ENCODE measurements at places on chromosomes 7 and 10.
A peak's percentile ranks its signal among the peaks of the same experiment; 100 is the strongest.

DNA sequence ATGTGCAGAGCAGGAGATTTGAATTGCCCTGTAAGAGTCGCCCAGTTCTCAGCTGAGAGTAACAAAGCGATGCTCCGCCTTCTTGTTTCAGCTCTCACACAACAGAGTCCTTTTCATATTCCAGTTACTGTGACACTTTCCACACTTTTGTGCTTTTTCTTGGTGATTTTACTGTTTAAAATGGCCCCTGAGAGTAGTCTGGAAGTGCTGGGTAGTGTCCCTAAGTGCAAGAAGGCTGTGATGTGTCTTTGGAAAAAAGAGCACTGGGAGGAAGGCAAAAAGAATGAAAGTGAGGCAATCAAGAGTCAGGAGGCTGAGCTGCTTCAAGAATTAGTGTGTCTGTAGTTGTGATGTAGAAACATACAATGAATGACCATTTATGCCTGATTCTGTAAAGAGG lies 201.2 kb upstream of the SEMA3E start:
- DNase-seq, result no peak
- H3K27me3 ChIP-seq, result no peaks in the 10 kb centered on the region
- no peaks in the 10 kb centered on the region for H3K4me1 ChIP-seq
- no peaks in the 10 kb centered on the region for H3K36me3 ChIP-seq

- H3K4me3 ChIP-seq, result no peak overlapping the region
- no peaks in the 10 kb centered on the region for H3K36me3 ChIP-seq
- H3K27me3 ChIP-seq, result no peaks in the 10 kb centered on the region
- DNase-seq, result no peak
- no peaks in the 10 kb centered on the region for H3K4me1 ChIP-seq
- no peak overlapping the region for H3K27ac ChIP-seq
Measured at GRCh38 chr7:105580022-105580740, 1.1 kb downstream of the EFCAB10 start.

GRCh38 chr10:91198781-91199180 lies 21.7 kb upstream of the PCGF5 start:
- no peak overlapping the region for H3K4me3 ChIP-seq
- no peaks in the 10 kb centered on the region for H3K36me3 ChIP-seq
- no peaks in the 10 kb centered on the region for H3K27me3 ChIP-seq
- peak overlapping the region; percentile 33 for H3K27ac ChIP-seq

- H3K27me3 ChIP-seq, result no peaks in the 10 kb centered on the region
- no peak overlapping the region for H3K27ac ChIP-seq
- no peak overlapping the region for H3K4me3 ChIP-seq
- H3K4me1 ChIP-seq, result no peaks in the 10 kb centered on the region
Measured at GRCh38 chr10:124142960-124143359, 49.6 kb upstream of the CHST15 start.

- H3K4me1 ChIP-seq, result no peaks in the 10 kb centered on the region
- H3K36me3 ChIP-seq, result no peaks in the 10 kb centered on the region
- H3K4me3 ChIP-seq, result no peak overlapping the region
- no peak for DNase-seq
Measured at GRCh38 chr7:34973400-34973760, 63.9 kb downstream of the DPY19L1 start.

DNA sequence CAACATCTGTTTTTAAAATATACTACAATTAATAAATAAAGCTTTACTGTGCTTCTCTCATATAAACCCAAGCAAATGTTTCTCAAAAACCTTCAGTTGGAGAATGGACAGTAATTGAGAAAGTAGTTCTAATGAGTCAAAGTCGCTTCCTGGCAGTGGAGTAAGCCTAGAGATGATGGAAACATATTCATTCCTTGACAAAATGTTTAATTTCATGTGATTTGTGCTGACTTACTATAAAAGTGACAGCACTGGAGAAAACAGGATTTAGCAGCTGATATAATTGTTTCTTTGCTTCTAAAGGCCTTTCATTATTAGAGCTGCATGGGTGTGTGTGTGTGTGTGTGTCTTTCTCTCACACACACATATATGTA lies 9.0 kb downstream of the ELMO1 start:
- no peak overlapping the region for H3K4me3 ChIP-seq
- peaks cover 9% of the 10 kb centered on the region for H3K4me1 ChIP-seq
- no peaks in the 10 kb centered on the region for H3K27me3 ChIP-seq
- no peak for DNase-seq
- H3K36me3 ChIP-seq, result no peaks in the 10 kb centered on the region

DNA sequence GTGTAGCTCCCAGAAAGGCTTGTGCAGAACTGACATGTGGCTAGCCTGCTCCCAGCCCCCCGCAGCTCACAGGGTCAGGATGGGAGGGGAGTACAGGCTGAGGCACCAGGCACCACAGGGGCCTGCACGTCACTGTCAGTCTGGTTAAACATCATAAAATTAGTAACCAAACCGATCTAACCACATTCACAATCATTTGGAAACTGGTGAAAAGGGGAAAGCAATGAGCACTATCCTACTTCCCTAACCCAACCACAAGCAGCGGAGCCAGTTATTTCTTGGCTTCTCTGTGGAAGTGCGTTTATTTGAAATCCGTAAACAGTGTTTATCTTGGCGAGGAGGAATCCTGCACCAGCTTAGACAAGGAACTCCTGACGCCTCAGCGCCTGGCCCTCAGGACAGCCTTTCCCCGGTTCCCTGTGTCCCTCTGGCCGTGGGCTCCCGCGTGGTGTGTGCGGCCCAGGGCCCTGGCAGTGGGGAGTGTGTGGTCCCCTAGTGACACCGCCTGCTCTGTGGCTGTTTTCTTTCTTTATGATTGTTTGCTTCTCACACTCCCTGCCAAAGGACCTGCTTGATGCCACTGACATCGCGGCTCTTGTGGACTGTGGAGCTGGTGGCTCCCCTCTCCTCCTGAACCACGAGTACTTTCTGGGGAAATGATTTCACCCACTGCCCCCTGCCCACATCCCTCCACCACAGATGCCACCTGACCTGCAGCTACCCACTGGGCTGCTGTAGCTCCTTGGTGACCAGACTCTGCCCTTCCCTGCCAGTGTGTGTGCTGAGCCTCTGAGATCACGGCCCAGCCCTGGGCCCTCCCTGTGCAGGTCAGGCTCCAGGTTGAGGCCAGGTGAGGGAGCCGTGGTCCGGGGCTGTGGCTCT lies 38.0 kb downstream of the INPP5A start:
- DNase-seq, result peak; percentile 60
- no peaks in the 10 kb centered on the region for H3K27me3 ChIP-seq
- H3K4me1 ChIP-seq, result peaks cover 39% of the 10 kb centered on the region
- H3K4me3 ChIP-seq, result no peak overlapping the region
- no peaks in the 10 kb centered on the region for H3K36me3 ChIP-seq
- H3K27ac ChIP-seq, result peak overlapping the region; percentile 70

GRCh38 chr10:24393201-24393600 lies 184.3 kb downstream of the KIAA1217 start:
- H3K36me3 ChIP-seq, result no peaks in the 10 kb centered on the region
- H3K4me3 ChIP-seq, result no peak overlapping the region
- DNase-seq, result peak; percentile 73
- peaks cover 10% of the 10 kb centered on the region for H3K4me1 ChIP-seq

GRCh38 chr7:135971366-135971725 lies 5.8 kb downstream of the MTPN start:
- peaks cover 12% of the 10 kb centered on the region for H3K4me1 ChIP-seq
- H3K4me3 ChIP-seq, result no peak overlapping the region
- H3K27ac ChIP-seq, result no peak overlapping the region
- DNase-seq, result no peak
- H3K27me3 ChIP-seq, result no peaks in the 10 kb centered on the region

DNA sequence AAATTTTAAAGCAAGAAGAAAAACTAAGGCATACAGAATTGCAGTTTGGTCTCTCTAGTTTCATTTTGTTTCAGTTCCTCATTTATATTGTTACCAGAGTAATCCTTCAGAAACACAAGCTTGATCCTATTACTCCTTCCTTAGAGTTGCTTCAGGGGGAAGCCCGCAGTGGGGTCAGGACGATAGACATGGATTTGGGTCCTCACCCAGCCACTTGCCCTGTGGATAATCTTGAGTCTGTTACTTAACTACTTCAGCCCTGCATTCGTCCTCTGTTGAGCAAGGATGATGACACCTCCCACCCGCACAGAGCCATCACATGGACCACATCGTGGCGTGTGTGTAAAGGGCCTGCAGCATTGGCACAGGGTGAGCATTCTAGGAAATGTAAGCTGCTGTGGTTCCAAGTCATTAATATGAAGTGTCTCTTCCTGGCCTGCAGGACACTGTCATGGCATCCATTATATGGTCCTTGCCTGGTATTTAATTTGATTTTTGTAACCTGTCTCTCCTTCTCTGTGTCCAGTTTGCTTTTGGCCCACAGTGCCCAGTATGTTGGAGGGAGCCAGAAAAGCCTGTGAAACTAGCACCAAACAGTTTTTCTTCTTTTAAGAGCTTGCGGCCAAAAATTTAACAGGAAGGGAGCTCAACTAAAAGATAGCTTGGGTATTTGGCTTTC lies 111.2 kb downstream of the EEPD1 start:
- H3K4me1 ChIP-seq, result peaks cover 29% of the 10 kb centered on the region
- H3K27ac ChIP-seq, result peak overlapping the region; percentile 64
- no peaks in the 10 kb centered on the region for H3K27me3 ChIP-seq
- DNase-seq, result no peak

DNA sequence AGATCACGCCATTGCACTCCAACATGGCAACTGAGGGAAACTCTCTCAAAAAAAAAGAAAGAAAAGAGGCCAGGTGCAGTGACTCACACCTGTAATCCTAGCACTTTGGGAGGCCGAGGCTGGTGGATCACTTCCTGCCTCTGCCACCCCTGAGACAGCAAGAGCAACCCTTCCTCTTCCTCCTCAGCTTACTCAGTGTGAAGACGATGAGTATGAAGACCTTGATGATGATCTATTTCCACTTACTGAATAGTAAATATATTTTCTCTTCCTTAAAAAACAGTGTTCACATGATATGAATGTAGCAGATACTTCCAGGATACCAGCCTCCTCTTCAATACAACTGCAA lies 2.1 kb upstream of the ZKSCAN1 start:
- no peak overlapping the region for H3K4me3 ChIP-seq
- peaks cover 11% of the 10 kb centered on the region for H3K4me1 ChIP-seq
- H3K36me3 ChIP-seq, result no peaks in the 10 kb centered on the region
- no peak for DNase-seq
- H3K27me3 ChIP-seq, result no peaks in the 10 kb centered on the region
- no peak overlapping the region for H3K27ac ChIP-seq

- no peaks in the 10 kb centered on the region for H3K36me3 ChIP-seq
- no peaks in the 10 kb centered on the region for H3K27me3 ChIP-seq
- no peak overlapping the region for H3K27ac ChIP-seq
- no peak for DNase-seq
- no peaks in the 10 kb centered on the region for H3K4me1 ChIP-seq
Measured at GRCh38 chr10:118175148-118175547, 128.4 kb upstream of the RAB11FIP2 start.

DNA sequence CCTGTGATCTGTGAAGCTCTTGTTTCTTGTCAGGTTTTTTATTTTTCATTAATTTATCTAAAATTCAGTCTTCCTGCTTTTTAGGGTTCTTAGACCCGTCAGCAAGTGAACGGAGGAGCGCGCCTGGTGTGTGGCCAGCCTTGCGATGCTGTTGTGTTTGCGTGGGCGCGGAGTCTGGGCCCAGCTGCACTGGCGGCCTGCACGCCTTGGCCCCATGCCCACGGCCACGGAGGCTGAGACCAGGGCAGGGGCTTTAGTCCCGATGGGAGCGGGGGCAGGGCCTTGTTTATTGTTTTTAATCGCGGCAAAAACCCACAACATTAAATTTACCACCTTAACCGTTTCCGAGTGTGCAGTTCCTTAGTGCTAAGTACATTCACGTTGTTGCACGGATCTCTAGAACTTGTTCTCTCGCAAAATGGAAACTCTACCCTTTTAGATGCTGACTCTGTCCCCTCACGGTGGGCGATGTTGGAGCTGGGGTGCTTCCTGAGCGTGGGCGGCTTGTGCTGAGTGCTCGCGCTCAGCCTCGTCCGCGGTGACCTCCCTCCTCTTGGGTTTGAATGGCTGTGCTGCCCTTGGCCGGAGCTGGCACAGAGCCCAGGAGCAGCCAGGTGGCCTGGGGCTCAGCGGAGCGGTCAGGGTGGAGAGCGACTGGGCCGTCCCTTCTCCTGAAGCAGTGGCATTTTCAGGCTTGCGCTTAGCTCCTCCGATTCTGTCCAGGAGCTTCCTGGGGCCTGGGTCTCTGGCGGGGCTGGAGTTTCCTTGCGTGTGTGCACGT lies 69.1 kb downstream of the INPP5A start:
- no peak for DNase-seq
- H3K36me3 ChIP-seq, result no peaks in the 10 kb centered on the region
- H3K4me1 ChIP-seq, result peaks cover 8% of the 10 kb centered on the region
- H3K4me3 ChIP-seq, result no peak overlapping the region

DNA sequence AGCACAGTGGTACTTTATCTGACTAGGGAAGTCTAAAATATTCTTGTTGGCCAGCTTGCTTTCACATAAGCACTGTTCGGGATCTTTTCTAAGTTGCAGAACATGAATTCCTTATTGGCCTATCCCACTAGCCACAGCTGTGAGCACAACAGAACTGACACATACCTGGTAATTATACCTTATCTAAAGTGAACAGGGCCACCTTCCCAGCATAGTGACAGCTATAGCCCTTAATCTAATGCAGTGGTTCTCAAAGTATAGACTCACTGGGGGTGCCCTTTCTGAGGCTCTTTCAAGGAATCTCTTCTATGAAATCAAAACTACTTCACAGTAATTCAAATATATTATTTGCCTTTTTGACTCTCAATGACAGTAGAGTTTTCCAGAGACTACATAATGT lies 184.7 kb upstream of the KAT6B start:
- no peak for DNase-seq
- peaks cover 3% of the 10 kb centered on the region for H3K4me1 ChIP-seq
- no peak overlapping the region for H3K4me3 ChIP-seq

DNA sequence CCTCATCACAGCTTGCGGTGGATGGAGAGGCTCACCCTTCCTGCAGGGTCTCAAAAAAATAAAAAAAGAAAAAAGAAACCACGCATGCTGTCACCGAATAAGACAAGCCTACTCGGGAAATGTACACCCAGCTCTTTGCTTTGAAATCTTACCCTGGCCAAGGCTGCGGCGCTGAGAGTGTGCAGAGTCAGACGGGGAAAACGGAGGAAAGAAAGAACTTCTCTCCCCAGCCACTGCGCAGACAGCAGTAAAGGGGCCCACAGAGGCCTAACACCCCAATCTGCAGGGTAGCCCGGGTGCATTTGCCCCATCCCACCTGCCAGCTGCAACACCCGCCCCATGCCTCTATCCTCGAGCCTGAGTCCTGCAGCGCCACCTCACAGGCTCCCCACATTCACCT lies 14.8 kb downstream of the SLIT1 start:
- no peak overlapping the region for H3K27ac ChIP-seq
- no peak for DNase-seq
- H3K4me3 ChIP-seq, result no peak overlapping the region
- no peaks in the 10 kb centered on the region for H3K4me1 ChIP-seq
- no peaks in the 10 kb centered on the region for H3K36me3 ChIP-seq
- no peaks in the 10 kb centered on the region for H3K27me3 ChIP-seq

- H3K27ac ChIP-seq, result no peak overlapping the region
- DNase-seq, result no peak
- no peaks in the 10 kb centered on the region for H3K27me3 ChIP-seq
- no peaks in the 10 kb centered on the region for H3K36me3 ChIP-seq
- H3K4me3 ChIP-seq, result no peak overlapping the region
Measured at GRCh38 chr7:55502124-55502857, 70.0 kb downstream of the VOPP1 start.

GRCh38 chr10:123935680-123936079 lies 44.1 kb upstream of the CPXM2 start:
- H3K36me3 ChIP-seq, result no peaks in the 10 kb centered on the region
- no peak overlapping the region for H3K4me3 ChIP-seq
- H3K27me3 ChIP-seq, result no peaks in the 10 kb centered on the region
- DNase-seq, result no peak

Measured in hepatocyte (in vitro differentiated cells).